ENCODE measurements at places on chromosomes 3 and 15. TPM values are rescaled to one million over a fixed set of nuclear protein-coding genes. Genes with fewer than 3 reads are reported as not detected.

DNA sequence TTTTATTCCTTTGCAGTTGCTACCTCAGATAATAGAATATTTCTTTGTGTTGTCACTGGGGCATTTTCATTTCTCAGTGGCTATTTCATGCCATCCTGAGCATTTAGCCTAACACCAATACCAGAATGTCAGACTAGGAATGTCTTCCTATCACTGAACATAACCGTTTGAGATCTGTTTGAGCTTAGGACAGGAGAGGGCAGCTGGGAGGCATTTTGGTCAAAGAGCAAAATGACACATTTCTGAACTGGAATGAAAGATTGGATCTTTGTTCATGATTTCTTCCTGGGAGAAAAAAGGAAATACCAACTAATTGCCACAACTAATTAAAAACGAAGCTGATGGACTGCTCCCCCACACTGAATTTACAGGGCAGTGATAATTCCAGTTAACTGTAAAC is 921.3 kb upstream of the NR2F2 start:
- no peak for DNase-seq

Gene PPM1L
- total RNA-seq: 27.2 TPM

- DNase-seq: no peak
Observed at GRCh38 chr15:76588811-76589747, 252.5 kb downstream of the ISL2 start.

DNA sequence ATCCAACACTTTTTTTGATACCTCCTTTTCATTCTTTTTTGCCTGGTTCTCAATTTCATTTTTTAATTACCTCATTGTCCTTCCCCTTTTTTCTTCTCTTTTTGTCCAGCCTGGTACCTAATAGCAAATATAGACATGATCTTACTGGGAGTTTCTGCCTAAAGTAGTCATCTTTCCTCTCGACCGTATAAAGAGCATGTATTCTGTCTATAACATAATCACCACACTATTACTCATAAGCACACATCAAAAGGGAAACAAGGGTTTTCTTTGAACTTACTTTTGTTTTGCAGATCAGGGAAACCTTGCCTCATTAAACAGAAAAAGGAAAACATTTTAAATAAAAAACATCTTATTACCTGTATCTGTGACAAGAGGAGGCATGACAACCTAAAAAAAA is 33.0 kb downstream of the FAM98B start:
- DNase-seq: no peak

Gene CHRD
- total RNA-seq: 6.1 TPM

GRCh38 chr3:10501664-10502052 is 3.7 kb downstream of the ATP2B2 start:
- DNase-seq: no peak

All from stomach (tissue), 19 donors.